H9 (cell line): ENCODE measurements at places on chromosomes 4 and X.

DNA sequence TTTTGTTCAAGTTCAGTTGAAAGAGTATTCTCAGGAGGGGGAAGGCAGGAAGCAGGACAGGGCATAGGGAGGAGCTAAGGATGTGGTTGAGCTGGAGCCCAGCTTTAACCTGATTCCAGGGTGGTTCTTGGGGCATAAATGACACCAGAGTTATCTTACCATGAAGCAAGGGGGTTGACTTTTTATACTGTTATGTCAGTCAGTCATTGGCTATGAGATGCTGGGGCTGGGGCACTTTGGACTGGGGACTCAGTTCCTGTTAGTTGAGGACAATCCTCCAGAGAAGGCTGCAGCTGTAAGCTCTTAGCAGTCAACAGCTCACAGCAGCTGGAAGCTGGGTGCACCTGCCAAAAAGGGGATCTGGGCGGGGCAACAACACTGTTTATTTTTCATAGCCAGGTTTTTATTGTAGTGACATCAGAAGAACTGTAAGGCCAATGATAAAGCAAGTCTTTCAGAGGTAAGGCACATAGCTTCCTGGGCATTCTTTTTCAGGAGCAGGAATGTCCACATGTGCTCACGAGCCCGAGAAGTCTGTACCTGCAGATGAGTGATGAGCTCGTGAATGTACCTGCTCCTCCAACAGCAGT is 78.5 kb downstream of the MID1IP1 start:
- DNase-seq, result no peak

DNA sequence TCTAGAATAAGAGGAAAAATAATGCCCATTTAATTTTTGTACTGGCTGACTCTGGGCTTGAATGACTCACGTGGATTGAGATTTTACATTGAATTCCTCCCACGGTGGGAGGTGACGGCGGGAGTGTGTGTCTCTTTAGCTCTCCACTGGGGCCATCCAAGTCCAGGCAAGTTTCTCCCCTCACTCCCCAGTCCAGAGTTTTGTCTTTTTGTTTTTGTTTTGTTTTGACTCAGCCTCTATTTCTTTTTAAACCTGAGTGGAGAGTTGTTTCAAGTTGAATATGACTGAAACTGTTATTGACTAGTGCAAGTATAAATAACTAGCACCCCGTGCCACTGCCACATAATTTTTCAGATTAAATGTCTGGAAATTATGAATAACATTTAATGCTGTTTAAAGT is 13.6 kb downstream of the CHST7 start:
- no peak for DNase-seq

- DNase-seq, result no peak
Observed at GRCh38 chr4:24144381-24144780, 254.5 kb upstream of the PPARGC1A start.

DNA sequence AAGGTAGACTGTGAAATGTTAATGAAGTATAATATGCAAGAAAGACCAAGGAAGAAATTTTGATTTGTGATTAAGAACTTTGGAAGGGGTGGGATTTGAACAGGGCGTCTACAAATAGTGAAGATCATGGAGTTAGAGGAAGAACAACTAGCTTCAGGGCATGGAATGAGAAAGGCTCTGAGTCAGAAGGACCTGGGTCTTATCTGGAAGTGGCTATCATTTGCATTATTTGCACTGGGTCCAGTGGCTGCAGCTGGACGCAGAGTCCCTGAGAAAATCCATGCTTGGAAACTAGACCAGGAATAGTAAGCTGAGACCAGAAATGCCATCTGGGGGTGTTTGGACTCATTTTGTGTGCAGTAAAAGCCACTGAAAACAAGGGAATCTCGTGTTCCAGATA is 4.3 kb upstream of the LIMCH1 start:
- DNase-seq, result no peak

- no peak for DNase-seq
Observed at GRCh38 chr4:116101321-116101720, 984.1 kb downstream of the TRAM1L1 start.

DNA sequence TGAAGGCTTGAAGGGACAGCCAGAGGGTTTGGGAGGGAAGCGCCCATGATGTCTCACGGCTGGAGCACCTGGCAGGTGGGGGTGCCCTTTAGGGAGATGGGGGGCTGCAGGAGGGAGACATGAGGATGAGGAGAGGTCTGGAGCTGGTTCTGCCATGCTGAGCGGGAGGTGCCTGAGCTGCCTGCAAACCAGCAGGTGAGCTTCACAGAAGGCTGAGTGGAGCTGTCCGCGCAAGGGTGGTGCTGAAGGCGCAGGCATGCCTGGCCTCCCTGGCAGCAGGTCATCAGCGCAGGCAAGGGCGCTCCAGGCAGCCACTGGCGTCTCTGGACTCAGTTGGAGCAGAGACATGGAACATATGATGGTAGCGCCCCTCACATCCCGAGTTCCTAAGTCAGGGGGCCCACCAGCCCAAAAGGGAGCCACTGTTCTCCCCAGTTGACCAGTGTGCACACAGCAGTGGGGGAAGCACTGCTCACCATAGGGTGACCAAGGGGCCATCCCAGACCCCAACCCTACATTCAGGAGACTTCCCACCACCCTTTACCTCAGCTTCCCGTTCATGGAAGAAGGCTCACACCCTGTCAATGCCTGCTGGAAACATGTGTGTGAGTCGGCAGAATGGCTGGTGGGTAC is 25.8 kb downstream of the ADRA2C start:
- DNase-seq, result peak; percentile 89

GRCh38 chr4:3360777-3361176 is 68.0 kb downstream of the RGS12 start:
- no peak for DNase-seq
